ENCODE measurements at places on chromosomes 2 and 18. TPM values are rescaled to one million over a fixed set of nuclear protein-coding genes. Genes with fewer than 3 reads are reported as not detected.

Gene CYS1
- polyA plus RNA-seq = 90.8 TPM

Gene ACVR1C
- polyA plus RNA-seq = 0.17 TPM

Gene TMEM247
- polyA plus RNA-seq = not detected

Gene HOXD13
- polyA plus RNA-seq = 0.22 TPM

Gene RAB27B
- polyA plus RNA-seq = 3.7 TPM

Gene RAB11FIP5
- polyA plus RNA-seq = 44.6 TPM

Gene SERPINB3
- polyA plus RNA-seq = 0.07 TPM

Gene CPO
- 1.00 TPM for polyA plus RNA-seq

Gene BZW1
- 305 TPM for polyA plus RNA-seq

Gene LYPD6B
- 30.7 TPM for polyA plus RNA-seq

Gene PID1
- 7.3 TPM for polyA plus RNA-seq

Gene MSTN
- 2.3 TPM for polyA plus RNA-seq

Gene CTDP1
- 10.5 TPM for polyA plus RNA-seq

Gene CRYBA2
- not detected for polyA plus RNA-seq

Gene GPR17
- polyA plus RNA-seq = 1.4 TPM

Gene MOCOS
- polyA plus RNA-seq = 0.92 TPM

Gene CHRNG
- polyA plus RNA-seq = 1.6 TPM

Gene COL5A2
- polyA plus RNA-seq = 133 TPM

Gene ZBTB7C
- polyA plus RNA-seq = 12.3 TPM

Gene EVX2
- not detected for polyA plus RNA-seq

All from renal cortex interstitium (tissue), 15 donors.